ENCODE measurements at places on chromosomes 11 and 22.

DNA sequence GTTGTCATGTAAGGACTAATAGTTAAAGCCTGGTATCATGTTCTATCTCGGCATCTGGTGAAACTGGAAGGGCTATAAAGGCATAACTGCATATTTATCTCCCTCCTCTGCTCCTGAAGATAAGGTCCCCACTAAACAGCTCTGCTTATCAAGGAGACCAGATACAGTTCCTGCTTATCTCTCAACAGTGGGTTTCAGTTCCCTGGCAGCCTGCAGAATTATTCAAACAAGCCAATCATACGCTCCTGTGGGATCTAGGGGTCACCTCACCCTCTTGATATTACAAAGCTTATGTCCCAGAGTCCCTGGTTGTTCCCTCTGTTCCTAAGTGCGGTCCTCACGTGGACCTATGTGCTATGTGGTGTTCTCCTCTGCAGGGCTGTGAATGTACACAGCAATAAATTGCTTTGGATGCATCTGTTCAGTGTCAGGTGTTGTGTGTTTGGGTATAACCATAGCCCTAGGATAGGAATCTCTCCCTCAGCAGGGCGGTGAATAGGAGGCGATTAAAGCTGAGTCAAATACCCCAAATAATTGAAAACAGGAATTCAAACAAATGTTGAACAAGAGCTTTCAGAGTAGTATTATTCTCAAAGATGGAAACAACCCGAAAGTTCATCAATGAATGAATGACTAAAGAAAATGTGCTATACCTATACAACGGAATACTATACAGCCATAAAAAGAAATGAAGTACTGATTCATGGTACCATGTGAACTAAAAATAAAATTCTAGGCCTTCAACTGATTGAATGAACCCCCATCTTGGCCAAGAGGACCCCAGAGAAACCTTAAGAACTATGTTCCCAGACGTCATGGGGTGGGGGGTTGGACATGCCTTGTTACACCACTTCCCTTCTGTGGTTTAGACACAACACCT, 3.1 kb upstream of the OOSP4A start:
- DNase-seq = peak; percentile 94

DNA sequence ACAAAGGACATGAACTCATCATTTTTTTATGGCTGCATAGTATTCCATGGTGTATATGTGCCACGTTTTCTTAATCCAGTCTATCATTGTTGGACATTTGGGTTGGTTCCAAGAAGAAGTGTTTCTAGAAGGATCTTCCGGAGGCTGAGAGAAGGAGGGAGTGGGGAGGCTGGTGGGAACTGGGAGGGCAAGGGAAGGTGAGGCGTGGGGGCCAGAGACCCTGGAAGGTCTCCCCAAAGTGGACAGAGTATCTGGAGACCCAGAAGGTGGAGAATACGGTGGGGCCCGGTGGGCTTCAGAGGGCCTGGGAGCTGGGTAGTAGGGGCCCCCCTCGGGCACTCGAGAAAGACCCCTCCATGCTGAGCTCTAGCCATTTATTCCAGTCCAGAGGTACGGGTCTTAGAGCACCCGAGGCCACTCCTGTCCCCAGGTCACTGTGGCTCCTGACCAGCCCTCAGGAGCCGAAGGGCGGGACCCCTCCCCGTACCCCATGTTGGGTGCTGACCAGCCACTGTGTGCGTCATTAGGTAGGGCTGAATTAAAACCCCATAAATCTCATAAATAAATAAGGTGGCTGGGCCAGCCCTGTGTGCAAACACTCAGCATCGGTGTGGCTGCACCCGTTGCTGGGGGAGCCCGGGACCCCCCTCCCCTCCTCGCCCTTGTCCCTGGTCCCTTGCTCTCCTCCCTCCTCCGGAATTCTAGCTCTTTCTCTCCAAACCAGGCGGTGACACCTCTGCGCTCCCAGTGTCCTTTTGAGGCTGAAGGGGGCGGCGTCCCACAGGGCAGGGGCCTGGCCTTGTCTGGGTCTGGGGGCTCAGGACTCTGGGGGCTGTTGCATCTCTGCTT, 38.8 kb upstream of the MUC5AC start:
- DNase-seq = no peak

- no peak for DNase-seq
Observed at GRCh38 chr11:46387919-46388618, 3.5 kb downstream of the CHRM4 start.

DNA sequence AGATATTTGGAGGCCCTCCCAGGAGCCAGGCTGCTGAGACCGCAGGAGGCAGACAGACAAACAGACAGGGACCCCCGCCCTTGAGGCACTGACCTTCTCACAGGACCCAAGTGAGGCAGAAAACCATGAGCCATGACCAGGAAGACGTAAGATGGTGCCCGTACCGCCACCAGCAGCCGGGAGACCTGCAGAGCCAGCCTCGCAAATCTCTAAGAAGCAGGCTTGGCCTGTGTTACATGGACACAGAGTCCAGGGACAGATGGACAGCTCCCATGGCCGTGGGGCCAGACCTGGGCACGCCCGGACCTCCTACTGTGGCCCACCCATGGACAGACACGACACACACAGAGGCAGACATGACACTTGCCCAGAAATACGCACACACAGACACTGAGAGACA, 30.7 kb upstream of the TOLLIP start:
- DNase-seq = no peak

DNA sequence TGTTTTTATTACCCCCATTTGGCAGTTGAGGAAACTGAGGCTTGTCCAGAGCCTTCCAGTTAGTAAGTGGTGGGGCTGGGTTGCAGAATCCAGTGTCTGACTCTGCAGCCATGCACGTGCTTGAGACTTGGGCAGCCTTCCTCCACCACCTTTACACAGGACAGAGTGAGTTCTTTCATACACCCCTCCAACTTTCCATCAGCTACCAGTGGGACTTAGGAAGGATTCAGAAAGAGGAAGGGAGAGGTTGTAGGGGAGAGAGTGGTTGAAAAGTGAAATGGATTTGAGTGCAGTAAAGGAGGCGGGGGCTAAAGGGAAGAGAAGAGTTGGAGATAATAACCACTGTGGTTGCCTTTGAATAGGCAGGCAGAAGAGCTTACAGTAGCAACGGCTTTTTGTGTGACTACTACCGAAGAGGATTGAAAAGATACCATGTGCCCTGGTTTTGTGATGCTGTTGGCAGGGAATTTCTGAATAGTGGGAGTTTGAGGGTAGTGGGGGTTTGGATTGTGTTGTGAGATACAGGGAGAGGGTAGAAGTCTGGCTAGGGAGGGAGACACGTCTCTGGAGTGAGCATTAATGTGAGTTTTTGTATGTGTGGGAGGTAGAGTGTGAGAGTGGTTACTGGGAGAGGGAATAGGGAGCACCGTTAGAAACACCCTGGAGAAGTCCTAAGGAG, 1.7 kb downstream of the UVRAG start:
- peak; percentile 51 for DNase-seq

DNA sequence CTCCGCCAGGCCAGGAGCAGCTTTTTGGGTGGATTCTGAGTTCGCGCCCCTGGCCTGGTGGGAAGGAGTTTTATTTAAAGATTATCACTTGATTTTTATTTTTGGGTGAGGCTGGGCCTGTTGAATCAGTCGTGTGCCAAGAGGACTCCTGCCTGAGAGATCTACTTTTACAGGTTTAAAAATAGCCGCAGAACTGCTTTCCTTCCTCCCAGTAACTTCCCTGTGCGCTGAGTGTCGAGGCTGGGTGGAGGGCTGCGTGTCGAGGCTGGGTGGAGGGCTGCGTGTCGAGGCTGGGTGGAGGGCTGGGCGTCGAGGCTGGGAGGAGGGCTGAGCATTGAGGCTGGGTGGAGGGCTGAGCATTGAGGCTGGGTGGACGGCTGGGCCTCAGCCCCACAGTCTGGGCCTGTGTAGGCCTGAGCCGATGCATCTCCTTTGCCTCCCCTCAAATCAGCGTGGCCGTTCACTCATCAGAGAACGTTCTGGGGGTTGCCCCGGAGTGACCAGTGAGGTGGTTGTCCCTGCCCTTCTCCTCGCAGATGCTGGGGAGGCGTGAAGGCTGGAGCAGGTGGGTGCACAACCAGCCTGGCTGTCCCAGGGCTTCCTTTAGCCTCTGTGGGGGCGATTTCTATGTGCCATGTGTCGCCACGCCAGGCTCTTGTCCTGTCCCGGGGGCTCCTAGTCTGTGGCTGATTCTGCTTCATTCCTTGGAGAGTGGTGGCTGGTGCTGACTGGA, 30.1 kb downstream of the GRAMD4 start:
- DNase-seq = no peak

DNA sequence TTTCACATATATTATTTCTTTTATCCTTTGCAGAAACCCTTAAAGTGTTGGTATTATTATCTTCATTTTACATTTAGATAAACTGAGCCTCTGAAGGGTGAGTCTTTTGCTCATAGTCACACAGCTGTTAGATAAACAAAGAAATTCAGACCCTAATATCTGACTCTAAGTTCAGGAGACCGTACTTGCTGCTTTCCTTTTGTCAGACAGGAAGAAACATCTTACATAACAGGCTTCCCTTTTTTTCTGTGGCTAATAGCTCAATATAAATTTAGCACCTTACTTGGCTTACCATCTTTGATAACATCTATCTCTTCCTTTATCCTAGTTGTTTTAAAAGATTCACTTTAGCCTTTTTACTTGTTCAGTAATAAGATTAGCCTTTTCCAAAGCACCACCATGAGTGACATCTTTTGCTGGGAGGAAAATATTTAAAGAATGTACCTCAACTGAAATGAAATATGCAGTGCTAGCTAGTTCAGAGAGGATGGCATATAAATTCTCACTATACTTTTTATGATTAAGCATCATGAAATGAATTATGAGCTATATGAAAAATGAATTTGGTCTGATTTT, 128.6 kb downstream of the WNT11 start:
- no peak for DNase-seq

DNA sequence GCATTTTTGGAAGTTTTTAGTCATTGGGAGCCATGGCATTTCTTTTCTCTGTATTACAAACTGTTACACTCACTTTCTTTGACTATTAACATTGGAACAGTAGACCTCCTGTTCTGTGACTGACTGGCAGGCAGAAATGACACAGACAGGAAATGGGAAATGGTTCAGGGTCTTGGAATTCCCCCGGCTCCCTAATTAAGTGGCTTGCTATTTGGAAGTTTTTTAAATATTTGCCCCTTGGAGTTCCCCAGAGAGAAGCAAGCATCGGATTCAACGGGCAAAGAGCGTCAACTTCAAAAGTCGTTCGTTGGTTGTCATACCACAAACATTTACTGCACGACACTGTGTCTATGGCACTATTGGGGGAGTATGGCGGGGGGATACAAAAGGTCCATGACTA, 1.1 kb upstream of the BIRC2 start:
- DNase-seq = peak; percentile 57

GRCh38 chr11:46363455-46364005, 16.3 kb downstream of the DGKZ start:
- DNase-seq = no peak

DNA sequence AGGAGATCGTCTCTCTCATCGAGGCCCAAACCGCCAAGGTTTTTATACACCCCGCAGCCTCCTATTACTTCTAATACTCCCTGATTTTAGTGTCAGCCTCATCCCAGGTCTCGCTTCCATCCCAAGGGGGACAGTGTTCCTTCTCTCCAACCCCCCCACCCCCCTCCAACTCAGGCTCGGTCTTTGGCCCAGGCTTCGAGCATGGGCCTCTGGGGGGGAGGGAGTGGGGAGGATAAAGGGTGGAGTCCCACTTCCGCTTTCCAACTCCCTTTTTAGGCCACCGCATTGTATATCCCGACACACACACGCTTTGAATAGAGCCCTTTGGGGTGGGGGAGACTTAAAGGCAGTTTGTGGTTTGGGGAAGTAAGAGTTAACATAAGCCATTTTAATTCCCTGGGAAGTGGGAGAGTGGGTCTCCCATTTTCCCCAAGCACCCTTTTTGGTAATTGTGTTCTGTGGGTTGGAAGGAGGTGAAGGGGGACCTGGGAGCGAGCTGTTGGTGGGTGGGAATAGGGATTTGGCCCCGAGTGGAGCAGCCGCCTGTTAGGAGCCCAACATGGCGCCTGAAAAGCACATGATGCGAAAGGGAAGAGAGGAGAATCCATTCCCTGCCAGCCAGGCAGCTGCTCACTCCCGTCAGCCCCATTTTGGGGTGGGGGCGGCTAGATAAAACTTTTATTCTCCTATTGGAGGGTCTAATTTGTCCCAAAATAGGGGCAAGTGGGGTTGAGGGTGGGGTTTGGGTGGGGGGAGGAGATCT, 844 bp downstream of the PCF11 start:
- peak; percentile 84 for DNase-seq

GRCh38 chr22:21598302-21598701, 30.8 kb downstream of the UBE2L3 start:
- no peak for DNase-seq

GRCh38 chr11:86416494-86416893, 41.8 kb downstream of the CCDC81 start:
- peak; percentile 74 for DNase-seq

- DNase-seq = no peak
Observed at GRCh38 chr11:94025690-94026394, 4.7 kb downstream of the HEPHL1 start.

Measured in erythroblast (primary cell).